ENCODE measurements at places on chromosomes 5 and 9.

GRCh38 chr9:33472171-33472880, 1.4 kb downstream of the NOL6 start:
- no peak for DNase-seq

DNA sequence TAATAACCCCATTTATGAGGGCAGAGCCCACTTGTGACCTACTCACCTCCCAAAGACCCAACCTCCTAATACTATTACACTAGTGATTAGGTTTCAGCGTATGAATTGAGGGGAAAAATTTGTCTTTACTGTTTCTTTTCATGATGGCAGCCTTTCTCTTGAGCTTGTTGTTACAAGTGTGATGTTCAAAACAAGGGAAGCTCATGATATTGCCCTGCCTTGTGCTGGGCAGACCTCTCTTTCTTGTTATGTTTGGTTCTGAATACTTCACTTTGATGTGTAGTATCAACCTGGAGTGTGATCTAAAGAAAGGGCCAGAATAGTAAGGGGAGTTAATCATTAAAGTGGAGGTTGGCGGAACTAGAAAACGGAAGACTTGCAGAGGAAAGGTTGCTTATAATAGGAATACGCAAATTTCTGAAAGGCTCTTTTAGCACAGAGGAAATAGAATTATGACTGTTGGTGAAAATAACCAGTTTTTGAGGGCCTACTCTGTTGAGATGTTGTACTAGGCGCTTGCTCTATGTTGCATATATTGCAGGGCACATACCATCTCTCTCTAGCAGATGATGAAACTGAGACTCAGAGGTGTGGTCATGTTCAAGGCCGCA, 68.2 kb downstream of the MELK start:
- DNase-seq: no peak

DNA sequence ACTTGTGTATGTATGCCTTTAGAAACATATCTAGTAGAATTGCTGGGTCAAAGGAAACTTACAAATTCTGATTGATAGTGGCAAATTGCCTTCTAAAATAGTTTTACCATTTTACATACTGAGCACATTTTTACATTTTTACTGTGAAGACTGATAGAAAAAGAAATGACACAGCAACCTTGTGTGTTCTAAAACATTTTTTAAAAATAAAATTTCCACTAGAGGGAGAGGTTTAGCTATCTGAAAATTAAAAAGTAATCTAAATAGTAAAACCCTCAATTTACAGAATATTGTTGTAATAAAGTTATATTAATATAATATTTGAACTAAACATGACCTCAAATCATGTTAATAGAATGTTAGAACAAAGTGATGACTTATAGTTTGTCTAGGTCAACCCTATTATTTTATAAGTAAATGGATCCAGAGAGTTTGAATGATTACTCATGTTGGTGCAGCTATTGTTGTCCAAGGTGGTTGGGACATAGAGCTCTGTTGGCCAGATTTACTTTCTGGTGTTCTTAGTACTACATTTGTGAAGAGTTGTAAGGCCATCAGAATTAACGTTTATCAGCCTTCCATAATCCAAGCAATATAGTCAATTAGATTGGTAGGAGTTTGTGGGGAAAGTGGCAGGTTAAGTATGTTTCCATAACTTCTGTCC, 17.2 kb downstream of the CENPP start:
- DNase-seq: no peak

- DNase-seq: no peak
These were observed 34.0 kb downstream of the ZNF474 start for GRCh38 chr5:122163121-122164069.

- DNase-seq: no peak
These were observed 53.4 kb downstream of the TENT4A start for GRCh38 chr5:6766604-6767093.

DNA sequence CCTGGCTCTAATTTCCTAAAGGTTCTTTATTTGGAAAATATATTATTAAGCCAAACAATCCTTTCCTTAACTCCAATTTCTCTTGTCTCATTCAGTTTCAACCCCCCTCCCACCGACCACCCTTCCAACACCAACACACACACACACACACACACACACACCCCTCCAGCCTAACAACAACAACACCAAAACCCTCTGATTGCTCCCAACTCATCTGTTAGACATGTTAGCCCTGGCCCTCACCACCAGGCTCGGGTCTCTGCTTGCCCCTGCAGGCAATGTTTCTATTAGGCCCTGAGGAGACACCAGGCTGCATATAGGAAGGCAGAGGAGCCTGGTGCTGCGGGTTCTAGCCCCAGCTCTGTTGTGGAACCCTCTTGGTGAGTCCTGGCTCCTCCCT, 18.4 kb upstream of the TRAF1 start:
- DNase-seq: no peak

- no peak for DNase-seq
These were observed 15.8 kb upstream of the UBAC1 start for GRCh38 chr9:135976944-135977343.

GRCh38 chr9:136597965-136598364, 52.1 kb upstream of the NOTCH1 start:
- no peak for DNase-seq

GRCh38 chr5:137632716-137633115, 103.2 kb downstream of the KLHL3 start:
- DNase-seq: no peak

Measured in stimulated activated CD8-positive, alpha-beta memory T cell treated with anti-CD3 and anti-CD28 coated beads, Interleukin-4, amount 100 ng/mL, for 4 hours (primary cell).